Vagina (tissue), 2 donors: ENCODE measurements at places on chromosomes 12 and 14.
A peak's percentile ranks its signal among the peaks of the same experiment; 100 is the strongest.

- no peak for DNase-seq
Measured at GRCh38 chr12:129566800-129567199, 337.0 kb downstream of the TMEM132D start.

DNA sequence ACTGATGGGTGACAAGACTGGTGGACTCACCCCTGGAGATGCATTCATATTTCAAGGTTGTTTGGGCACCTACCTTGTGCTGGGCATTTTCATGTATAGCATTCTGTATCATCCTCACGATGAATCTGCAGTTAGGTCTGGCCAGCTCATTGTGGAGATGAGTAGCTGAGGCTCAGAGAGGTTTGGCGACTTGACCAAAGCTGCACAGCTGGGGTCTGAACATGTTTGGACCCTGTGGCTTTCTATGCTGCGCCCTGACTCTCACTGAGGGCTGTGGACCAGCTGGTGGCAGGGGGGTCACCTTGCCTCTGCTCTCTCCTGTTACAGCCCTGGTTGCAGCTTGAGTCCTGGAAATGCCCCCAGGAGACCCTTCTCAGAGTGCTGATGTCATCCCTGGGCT lies 24.9 kb upstream of the CCDC63 start:
- no peak for DNase-seq

GRCh38 chr12:124754949-124755800 lies 108.5 kb downstream of the SCARB1 start:
- DNase-seq, result peak; percentile 98

DNA sequence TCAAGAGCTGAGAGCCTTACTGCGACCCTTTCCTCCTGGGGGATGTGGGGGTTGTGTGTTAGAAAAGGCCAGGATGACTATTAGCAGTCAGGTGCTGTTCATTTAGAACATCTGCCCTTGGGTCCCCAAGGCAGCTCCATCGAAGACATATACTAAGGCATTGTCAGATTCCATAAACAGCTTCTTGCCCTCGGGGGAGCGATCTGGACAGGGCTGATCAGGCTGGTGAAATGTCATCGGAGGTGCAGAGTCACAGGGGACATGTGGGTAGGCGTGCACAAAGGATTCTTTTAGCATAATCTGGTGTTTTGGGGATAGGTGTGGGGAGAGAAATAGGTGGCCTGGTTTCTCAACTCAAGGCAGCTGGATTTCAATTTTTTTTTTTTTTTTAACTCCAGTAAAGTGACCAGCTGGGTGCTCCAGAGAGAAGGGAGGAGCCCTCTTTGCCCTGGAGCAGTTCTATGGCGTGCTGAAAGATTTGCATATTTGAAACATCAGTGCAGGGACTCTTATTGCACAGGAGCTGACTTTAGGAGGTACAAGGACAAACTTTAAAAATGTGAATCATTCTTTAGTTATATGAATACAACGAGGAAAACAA lies 160.1 kb downstream of the SUDS3 start:
- DNase-seq, result no peak

DNA sequence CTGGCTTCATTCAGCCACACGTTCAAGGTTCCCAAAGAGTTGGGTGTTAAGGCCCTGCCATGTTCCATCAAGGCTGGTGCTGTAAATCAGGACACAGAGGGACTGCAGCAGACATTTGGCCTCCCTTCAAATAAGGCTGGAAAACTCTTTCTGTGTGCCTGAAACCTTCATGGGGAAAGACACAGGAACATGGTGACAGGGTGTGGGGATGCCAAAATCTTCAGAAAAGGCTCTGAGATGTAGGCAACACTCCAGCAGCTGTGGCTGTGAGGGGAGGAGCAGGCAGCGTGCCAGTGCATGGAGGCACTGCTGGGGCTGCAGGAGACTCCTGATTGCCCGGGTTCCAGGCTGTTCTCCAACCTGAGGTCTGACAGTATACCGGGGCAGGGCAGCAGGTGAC lies 15.0 kb downstream of the POMT2 start:
- no peak for DNase-seq

DNA sequence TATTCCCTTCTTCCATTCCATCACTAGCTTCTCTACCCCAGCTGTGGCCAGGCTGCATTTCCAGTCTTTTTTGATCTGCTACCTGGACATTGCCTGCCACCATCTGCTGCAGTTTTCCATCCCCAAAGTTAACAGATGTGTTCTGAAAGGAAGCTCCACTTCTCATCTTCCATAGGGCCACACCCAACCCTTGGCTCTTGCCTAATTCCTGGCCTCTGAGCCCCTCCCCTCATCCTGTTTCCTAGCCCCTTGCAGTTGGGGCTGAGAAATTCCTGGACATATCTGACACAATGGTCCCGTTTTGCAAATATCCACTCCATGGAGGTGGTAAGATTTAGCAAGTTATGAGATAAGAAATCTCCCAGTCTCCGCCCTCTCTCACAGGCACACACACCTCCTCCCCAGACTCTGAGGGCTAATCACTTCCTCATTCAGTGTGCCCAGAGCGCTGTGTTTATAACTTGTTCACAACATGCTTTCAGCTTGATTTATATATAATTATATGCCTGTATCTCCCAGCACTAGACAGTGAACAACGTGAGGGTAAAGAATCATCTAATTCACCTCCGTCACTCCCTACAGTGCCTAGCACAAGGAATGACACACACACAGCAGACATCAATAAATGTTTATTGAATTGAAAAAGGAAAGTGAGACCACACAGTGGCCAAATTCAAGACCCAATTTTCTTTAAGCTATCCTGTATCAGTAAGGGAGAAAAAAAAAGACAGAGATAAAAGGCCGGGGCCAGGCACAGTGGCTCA lies 13.4 kb downstream of the SMUG1 start:
- DNase-seq, result no peak

GRCh38 chr14:57174466-57174865 lies 94.2 kb downstream of the EXOC5 start:
- no peak for DNase-seq

GRCh38 chr14:96100161-96101064 lies 61.3 kb downstream of the C14orf132 start:
- DNase-seq, result no peak

DNA sequence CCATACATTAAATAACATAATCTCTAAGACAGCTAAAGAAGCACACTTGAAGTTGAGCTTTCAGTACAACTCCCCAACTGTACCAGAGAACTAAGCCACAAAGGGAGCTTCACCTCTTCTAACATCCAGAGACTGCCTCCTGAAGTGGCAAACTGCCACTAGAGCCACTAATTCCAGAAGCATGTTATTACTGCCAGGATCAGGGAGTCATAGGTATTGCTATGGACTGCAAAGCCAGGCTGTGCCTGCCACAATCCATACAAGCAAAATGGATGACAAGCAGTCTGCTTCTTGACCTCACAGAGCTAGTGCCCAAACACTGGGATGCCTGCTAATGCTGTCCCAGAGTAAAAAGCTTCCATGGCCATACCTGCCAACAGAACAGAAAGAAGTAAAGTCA lies 160.1 kb downstream of the STXBP6 start:
- DNase-seq, result no peak

- no peak for DNase-seq
Measured at GRCh38 chr12:52141306-52141705, 50.5 kb downstream of the KRT80 start.

DNA sequence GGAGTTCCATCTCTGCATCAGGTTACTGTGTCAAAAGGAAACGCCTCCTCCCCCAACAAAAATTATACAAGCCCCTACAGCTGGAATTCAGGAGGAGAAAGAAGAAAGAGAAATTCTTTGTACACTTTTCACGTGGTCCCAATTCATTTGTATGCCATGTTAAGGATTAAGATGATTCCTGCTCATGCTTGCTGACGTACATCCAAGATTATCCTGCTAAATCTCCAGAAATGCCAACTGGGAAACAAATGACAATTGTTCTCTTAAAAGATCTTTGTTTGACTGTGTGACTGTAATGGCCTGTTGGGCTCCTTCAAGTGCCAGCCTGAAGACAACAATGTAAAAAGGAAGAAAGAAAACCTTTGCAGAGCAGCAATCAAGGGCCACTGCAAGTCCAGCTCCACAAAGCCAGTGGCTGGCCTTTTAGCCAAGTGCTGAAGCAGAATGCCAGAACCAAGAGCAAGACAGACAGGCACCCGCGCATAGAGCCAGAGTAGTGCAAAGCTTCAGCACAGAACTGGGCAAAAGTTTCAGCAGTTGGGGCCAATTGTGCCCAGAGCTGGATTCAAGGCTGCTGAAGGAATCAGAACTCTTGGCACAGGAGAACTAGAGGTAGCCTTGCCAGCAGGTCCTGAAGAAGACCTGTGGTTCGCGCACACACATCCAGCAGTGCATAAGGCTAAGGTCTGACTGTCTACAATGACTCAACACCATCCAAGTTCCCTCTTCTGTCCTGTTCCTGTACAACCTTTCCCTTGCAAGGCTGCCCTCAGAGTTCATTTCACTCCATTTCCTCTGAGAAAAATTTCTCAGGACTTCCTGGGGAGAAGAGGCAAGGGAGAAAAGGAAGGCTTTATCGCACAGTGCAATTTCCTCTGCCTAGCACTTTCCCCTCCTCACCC lies 209.7 kb upstream of the BMP4 start:
- no peak for DNase-seq

DNA sequence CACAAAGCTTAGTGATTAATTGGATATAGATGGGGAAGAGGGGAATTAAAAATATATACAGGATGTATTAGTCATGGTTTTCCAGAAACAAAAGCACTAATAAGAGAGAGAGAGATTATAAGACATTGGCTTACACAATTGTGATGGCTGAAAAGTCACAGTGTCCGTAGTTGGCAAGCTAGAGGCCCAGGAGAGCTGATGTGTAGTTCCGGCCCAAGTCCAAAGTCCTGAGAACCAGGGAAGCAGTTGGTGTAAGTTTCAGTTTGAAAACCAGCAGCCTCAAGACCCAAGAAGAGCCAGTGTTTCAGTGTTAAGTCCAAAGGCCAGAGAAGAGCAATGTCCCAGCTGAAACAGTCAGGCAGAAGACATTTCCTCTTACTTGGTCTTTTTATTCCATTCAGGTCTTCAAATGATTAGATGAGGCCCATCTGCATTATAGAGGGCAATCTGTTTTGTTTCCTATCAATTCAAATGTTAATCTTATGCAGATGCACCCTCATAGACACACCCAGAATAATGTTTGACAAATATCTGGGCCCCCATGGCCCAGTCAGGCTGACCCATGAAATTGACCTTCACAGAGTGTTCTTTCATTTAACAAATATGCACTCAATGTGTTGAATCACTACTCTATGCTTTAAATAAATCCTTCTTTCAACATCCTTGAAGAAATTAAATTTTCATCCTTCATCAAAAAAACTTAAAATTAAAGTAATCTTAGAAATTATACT lies 67.2 kb upstream of the DIO2 start:
- DNase-seq, result no peak

GRCh38 chr12:75289753-75290152 lies 40.4 kb downstream of the CAPS2 start:
- DNase-seq, result no peak

DNA sequence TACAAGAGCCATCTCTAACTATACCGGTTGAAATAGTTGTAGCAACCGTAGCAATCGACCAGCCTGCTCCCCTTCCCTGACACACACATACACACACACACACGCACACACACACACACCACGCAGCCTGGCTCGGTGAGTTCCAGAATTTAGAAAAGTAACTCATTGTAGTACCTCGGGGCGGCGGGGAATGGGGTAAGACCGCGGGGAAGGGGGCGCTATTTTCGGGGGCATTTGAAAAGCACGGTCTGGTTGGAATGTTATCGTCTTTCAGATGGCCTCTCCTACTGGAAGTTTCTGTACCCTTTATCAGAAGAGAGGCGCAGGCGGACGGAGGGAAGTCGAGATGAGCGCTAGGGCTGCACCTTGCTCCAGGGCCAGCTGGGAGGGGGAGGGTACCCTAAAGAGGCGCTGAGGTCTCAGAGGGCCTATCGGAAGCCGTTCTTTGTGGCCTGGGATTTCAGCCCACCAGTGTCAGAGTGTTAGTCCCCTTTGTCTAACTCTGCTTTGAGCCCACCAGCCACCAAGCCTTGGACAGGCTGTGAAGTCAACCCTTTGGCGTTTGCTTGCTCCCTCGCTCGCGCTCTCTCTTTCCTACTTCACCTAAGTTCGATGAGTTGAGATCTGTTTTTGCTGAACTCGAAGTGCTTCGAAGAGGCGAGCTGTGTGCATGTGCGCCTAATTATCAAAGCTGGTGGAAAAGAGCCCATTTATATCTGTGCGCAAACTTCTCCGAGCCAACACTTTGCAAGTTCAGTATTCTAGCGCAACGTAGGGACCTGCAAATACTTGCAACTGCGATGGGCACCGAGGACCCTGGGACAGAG lies 837 bp downstream of the COL2A1 start:
- DNase-seq, result no peak
